T-cell (primary cell): ENCODE measurements at places on chromosomes 7 and 10. TPM values are rescaled to one million over a fixed set of nuclear protein-coding genes. Genes with fewer than 3 reads are reported as not detected.

CALML3 gene
- total RNA-seq = not detected

DNA sequence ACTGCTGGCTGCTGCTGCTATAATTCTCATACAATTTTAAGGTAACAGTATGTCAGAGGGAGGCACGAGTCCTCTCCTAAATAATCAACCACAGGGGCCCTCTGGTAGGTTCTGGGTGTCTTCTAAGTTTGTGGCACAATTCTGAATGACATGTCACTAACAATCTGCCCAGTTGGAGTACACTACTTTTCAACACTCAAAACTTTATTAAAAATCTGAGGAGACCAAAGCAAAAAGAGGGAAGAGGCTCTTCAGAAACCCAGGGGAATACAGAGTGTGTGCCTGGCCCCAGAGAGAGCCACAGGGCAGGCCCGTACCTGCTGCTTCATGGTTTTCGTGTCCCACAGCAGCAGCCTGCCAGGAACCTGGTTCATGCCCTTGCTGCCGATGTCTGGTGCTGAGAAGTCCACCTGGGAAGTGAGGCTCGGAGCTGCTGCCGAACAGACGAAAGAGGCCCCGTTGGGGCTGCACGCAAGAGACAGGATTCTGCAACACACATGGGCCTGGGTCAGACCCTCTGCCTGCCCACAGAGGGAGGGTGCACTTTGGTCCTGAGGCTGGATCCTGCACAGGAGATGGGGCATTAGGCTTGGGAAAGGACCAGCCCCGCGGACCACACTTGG is 18.3 kb downstream of the WDR91 start:
- no peak for DNase-seq
- peaks cover 12% of the 10 kb centered on the region for H3K36me3 ChIP-seq
- no peak overlapping the region for H3K27ac ChIP-seq
- no peak overlapping the region for H3K4me3 ChIP-seq
- no peaks in the 10 kb centered on the region for H3K4me1 ChIP-seq

NEBL gene
- total RNA-seq = 0.41 TPM

- no peak overlapping the region for H3K27ac ChIP-seq
- peaks cover 45% of the 10 kb centered on the region for H3K36me3 ChIP-seq
- DNase-seq = no peak
- no peaks in the 10 kb centered on the region for H3K27me3 ChIP-seq
- H3K4me3 ChIP-seq = no peak overlapping the region
These were observed 207.2 kb downstream of the ZEB1 start for GRCh38 chr10:31526178-31526577.

- peaks cover 4% of the 10 kb centered on the region for H3K4me1 ChIP-seq
- no peak overlapping the region for H3K27ac ChIP-seq
- no peak for DNase-seq
- no peaks in the 10 kb centered on the region for H3K36me3 ChIP-seq
- H3K4me3 ChIP-seq = no peak overlapping the region
- H3K27me3 ChIP-seq = no peaks in the 10 kb centered on the region
These were observed 92.4 kb upstream of the KMT2E start for GRCh38 chr7:104921596-104921995.
